Mesothelial cell of epicardium (in vitro differentiated cells): ENCODE measurements at places on chromosomes 6 and 20. TPM values are rescaled to one million over a fixed set of nuclear protein-coding genes. Genes with fewer than 3 reads are reported as not detected.

CAGE1 gene
- total RNA-seq = 0.09 to 0.18 TPM (median 0.09 TPM) in 3 replicates

BPIFB1 gene
- total RNA-seq = not detected in 3 replicates

NFATC2 gene
- total RNA-seq = 13.1 to 14.0 TPM (median 14.0 TPM) in 3 replicates

PTCRA gene
- not detected in 3 replicates for total RNA-seq

TNNC2 gene
- 0.54 to 0.79 TPM in 2 of 3 replicates, not detected in the other for total RNA-seq

BRPF3 gene
- 54.1 to 58.6 TPM (median 57.3 TPM) in 3 replicates for total RNA-seq

OR12D3 gene
- total RNA-seq = not detected in 3 replicates

HSPA1L gene
- 1.7 to 2.2 TPM (median 2.1 TPM) in 3 replicates for total RNA-seq

PDE10A gene
- 12.8 to 14.3 TPM (median 13.0 TPM) in 3 replicates for total RNA-seq

B3GAT2 gene
- 0.04 TPM in 1 of 3 replicates, not detected in the others for total RNA-seq

HMGCLL1 gene
- 1.7 to 3.5 TPM (median 2.4 TPM) in 3 replicates for total RNA-seq

KHDC1L gene
- total RNA-seq = 0.56 to 0.95 TPM (median 0.58 TPM) in 3 replicates

FILIP1 gene
- total RNA-seq = 9.7 to 11.3 TPM (median 10.4 TPM) in 3 replicates

DIDO1 gene
- total RNA-seq = 70.3 to 73.1 TPM (median 70.5 TPM) in 3 replicates

ZC2HC1B gene
- total RNA-seq = 0.29 TPM in 1 of 3 replicates, not detected in the others

PEX3 gene
- 20.8 to 25.2 TPM (median 21.3 TPM) in 3 replicates for total RNA-seq

WFDC5 gene
- total RNA-seq = not detected in 3 replicates

NKX2-2 gene
- total RNA-seq = not detected in 3 replicates

OPN5 gene
- total RNA-seq = not detected in 3 replicates

FGD2 gene
- total RNA-seq = not detected in 3 replicates

CNBD2 gene
- 3.5 to 4.7 TPM (median 3.7 TPM) in 3 replicates for total RNA-seq

AKAP12 gene
- total RNA-seq = 736 to 747 TPM (median 737 TPM) in 3 replicates

RBPJL gene
- not detected in 3 replicates for total RNA-seq

ADGB gene
- not detected in 3 replicates for total RNA-seq

RHAG gene
- not detected in 3 replicates for total RNA-seq

ZMYND8 gene
- 119 to 120 TPM (median 119 TPM) in 3 replicates for total RNA-seq

KCNQ5 gene
- 4.8 to 5.4 TPM (median 5.2 TPM) in 3 replicates for total RNA-seq

BPI gene
- not detected in 3 replicates for total RNA-seq

BTBD3 gene
- total RNA-seq = 58.8 to 65.1 TPM (median 63.5 TPM) in 3 replicates

SPATA25 gene
- 3.2 to 4.0 TPM (median 3.4 TPM) in 3 replicates for total RNA-seq

VGLL2 gene
- total RNA-seq = not detected in 3 replicates

COL12A1 gene
- total RNA-seq = 10.5 to 12.5 TPM (median 11.3 TPM) in 3 replicates

GINS1 gene
- total RNA-seq = 13.7 to 15.5 TPM (median 13.7 TPM) in 3 replicates

CPNE5 gene
- total RNA-seq = 0.51 to 1.7 TPM (median 1.2 TPM) in 3 replicates

HMGA1 gene
- total RNA-seq = 213 to 222 TPM (median 216 TPM) in 3 replicates

TULP1 gene
- total RNA-seq = 17.5 to 17.7 TPM (median 17.6 TPM) in 3 replicates

ARMC2 gene
- 11.3 to 16.5 TPM (median 16.2 TPM) in 3 replicates for total RNA-seq

RIMS4 gene
- total RNA-seq = 1.3 to 2.2 TPM (median 1.6 TPM) in 3 replicates

MAS1 gene
- total RNA-seq = not detected in 3 replicates

IPCEF1 gene
- total RNA-seq = 0.76 to 1.5 TPM (median 1.0 TPM) in 3 replicates

POU5F1 gene
- 0.24 to 0.47 TPM in 2 of 3 replicates, not detected in the other for total RNA-seq

LZTS3 gene
- total RNA-seq = 14.1 to 15.1 TPM (median 14.2 TPM) in 3 replicates

RAET1G gene
- not detected in 3 replicates for total RNA-seq
